ENCODE measurements at places on chromosomes 7 and 10.

- DNase-seq, result no peak
These were observed 7.1 kb downstream of the CPA5 start for GRCh38 chr7:130351791-130352090.

- no peak for DNase-seq
These were observed 281.4 kb upstream of the TAC1 start for GRCh38 chr7:97450516-97450915.

DNA sequence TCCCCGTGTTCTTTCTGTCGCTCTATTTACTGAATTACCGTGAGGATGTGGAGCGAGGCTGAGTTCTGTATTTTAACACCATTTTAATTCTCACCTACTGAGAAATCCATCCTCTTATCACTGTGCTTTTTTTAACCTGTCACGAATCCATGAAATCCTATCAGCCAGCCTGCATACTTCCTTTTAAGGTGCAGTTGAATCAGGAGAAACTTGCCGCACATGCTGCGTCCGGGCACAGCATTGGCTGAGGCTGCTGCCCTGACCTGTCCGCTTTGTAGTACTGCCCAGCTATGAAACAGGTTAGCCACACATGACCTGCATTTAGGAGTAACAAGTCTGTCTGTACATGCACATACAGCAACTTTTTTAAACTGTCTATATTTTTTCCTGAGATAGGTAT, 82.5 kb downstream of the EGFR start:
- DNase-seq, result no peak

GRCh38 chr10:77256346-77256745, 381.3 kb downstream of the KCNMA1 start:
- no peak for DNase-seq

DNA sequence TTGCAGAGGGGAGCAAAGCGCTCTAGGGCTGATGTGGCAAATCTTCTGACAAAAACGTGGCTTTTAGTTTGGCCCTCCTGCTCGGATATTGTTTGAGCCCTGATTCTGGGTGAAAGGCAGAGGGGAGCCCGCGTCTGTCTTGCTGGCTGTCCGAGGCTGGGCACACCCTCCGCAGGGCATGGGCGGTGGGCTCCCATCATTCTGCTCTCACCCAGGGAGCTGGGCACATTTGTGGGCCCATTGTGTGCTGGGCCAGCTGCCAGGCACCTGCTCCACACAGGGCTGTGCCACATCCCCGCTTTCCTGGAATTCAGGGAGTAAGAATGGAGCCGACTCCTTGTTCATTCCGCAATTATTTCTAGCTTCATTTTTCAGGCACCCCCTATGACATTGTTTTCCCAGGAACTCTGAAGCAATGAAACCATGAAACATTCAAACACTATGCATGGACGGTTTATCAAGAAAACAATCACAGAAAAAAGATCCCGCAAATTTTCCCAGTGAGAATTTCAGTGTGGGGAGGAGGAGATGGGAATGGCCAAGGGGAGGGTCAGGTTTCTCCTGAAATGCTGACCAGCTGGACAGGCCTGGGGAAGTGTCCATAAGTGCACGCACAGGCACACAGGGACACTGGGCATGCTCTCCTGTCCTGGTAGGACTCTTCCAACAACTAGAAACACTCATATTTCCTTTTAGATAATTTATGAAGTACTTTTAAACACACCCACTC, 341.1 kb downstream of the CXCL12 start:
- DNase-seq, result no peak

GRCh38 chr7:30053068-30053467, 24.9 kb downstream of the PLEKHA8 start:
- no peak for DNase-seq

DNA sequence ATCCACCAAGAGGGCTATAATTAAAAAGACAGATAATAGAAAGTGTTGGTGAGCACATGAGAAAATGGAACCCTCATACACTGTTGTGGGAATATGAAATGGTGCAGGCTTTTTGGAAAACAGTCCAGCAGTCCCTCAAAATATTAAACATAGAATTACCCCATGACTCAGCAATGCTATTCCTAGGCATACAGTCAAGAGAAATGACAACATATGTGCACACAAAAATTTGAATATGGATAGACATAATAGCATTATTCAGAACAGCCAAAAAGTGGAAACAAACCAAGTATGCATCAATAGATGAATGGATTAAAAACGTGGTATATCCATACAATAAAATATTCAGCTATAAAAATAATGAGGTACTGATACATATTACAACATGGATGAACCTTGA, 64.5 kb upstream of the GDF10 start:
- DNase-seq, result no peak

DNA sequence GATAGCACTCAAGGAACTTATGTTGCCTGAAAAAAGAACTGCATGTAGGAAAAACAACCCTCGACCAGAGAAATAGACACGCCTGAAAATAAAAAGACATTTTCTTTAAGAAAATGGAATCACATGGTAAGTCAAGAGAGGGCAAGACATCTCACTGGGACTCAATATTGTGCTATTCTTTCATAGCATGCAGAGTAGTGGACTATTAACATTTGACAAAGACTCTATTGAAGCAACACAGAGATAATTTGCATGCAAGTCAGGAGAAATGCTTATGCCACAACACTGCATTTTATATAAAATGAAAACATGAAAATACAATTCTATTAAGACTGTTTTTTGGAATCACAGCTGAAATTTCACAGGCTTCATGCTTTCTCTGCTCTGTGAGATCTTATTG, 77.9 kb upstream of the RHOBTB1 start:
- DNase-seq, result no peak

DNA sequence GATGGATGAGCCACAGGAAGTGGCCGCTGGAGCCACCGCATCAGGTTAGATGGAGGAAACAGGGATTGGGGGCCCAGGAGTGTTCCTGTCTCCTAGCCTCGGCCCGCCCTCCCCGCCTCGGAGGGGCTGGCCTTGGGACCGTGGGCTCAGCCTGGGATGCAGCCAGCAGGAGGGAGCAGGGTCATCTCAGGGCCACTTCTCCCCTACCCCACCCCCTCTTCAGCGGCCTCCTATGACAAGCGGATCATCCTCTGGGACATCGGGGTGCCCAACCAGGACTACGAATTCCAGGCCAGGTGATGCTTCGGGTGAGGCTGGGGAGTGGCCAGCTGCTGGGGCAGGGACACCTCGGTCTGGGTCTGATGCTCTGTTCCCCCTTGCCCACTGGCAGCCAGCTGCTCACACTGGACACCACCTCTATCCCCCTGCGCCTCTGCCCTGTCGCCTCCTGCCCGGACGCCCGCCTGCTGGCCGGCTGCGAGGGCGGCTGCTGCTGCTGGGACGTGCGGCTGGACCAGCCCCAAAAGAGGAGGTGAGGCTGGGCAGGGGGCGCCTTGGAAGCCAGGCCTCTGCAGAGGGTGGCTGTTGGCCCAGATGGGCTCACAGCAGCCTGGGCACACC, 4.7 kb downstream of the LRWD1 start:
- DNase-seq, result no peak

GRCh38 chr7:47536661-47537611, 45.0 kb downstream of the TNS3 start:
- DNase-seq, result no peak

- DNase-seq, result no peak
These were observed 166.6 kb downstream of the THSD7A start for GRCh38 chr7:11665357-11665756.

DNA sequence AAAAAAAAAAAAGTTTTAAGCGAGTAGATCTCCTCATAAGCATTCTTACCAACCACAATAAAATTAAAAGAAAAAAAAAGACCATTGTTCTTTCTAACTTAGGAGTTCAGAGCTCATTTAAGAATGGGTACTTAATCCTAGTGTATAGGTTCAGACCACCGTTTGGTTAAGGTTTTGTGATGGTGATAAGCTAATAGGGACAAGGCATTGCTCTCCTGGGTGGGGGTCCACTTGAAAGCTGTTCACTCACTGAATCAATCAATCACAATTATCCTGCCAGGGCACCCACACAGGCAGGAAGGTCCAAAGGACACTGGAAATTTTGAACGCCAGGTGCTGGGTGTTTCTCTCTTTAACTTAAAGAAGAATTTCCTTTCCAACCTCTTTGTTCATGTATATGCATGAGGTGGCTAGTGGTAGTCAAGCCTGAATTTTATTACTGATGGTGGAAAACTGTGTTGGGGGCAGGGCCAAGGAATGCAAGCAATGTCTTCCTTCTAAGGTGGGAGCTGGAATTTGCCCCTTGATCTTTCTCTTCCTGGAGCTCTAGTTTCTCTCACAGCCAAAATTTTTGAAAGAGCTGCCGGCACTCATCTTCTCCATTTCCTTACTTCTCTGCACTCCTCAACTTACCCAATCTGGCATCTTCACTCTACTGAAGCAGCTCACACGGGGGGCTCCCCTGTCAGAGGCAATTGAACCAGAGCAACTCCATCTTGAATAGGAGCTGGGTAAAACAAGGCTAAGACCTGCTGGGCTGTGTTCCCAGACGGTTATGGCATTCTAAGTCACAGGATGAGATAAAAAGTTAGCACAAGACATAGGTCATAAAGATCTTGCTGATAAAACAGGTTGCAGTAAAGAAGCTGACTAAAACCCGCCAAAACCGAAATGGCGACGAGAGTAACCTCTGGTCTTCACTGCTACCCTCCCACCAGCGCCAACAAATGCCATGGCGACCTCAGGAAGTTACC, 7.5 kb upstream of the FAM131B start:
- DNase-seq, result no peak

DNA sequence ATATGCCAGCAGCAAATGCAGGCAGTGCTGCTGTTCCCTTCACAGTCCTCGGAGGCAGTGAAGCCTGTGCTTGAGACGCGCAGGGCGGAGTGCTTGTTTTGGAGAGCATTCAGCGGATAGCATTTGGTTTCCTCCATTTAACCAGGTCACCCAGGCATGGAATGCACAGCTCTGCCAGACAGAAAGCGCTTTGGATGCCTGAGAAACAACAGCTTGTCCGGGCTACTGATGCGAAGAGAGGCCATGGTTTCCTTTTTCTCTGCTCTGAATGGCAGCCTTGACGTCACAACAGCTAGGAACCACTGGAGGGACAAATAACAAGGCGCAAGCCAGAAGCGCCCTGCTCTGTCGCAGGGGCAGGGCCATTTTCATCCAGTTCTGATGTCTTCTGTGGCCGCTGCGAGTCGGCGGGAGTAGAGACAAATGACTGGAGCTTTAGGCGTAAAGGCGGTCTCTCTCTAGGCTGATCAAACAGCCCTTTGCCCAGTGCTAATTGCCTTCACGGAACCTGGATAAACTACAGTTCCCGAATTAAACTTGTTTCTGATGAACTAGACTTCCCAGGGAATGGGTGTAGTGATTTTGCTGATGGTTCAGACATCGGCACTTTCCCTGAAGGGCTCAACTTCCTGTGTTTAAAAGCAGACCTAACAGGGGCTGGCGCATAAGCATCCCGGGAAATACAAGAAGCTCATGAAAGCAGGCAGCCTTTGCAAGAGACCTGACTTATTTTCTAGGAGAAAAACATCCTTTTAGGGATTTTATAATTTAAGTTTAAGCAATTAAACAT, 187.6 kb upstream of the KLF14 start:
- DNase-seq, result peak; percentile 77

- no peak for DNase-seq
These were observed 32.7 kb upstream of the KLHL7 start for GRCh38 chr7:23072922-23073321.

- no peak for DNase-seq
These were observed 182.6 kb downstream of the FZD1 start for GRCh38 chr7:91446819-91447218.

- no peak for DNase-seq
These were observed 93.2 kb upstream of the KIF5B start for GRCh38 chr10:32149252-32149955.

DNA sequence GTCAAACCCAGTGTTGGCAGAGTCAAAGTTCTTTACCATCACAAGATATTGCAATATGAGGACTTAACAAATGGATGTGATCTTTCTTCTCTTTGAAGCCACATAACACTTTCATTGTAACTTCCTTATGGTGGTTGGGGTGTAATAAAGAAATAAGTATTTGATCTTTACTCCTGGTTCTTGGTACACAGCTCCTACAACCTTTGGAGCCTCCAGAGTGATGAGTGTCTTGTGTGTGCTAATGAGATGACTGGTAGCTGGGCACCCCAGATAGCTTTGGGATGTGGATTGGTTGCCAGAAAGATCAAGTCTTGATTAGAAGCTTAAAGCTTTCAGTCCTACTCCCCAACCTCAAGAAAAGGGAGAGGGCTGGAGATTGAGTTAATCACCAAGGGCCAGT, 31.1 kb upstream of the YAE1 start:
- no peak for DNase-seq

GRCh38 chr7:5692845-5693278, 88.6 kb downstream of the RNF216 start:
- DNase-seq, result no peak

- no peak for DNase-seq
These were observed 650.9 kb upstream of the IGFBP3 start for GRCh38 chr7:46571996-46572395.

DNA sequence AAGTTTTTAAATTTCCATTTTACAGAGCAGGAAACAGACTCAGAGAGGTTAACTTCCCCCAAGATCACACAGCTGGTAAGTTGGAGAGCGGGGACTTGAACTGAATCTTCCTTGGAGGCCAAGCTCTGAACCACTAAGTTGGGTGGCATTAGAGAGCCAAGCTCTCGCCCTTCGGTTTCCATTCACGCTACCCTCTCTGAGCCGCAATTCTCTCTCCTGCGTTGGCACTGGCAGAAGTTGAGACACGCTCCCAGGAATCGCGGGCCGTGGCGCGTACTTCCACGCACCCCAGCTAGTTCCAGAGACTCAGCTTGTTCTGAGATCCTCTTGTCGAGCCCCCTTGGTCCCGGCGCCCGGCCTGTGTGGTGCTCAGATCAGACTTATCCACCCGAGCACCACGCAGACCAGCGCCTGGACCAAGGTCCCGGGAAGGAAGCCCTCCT, 29.3 kb upstream of the VAX1 start:
- DNase-seq, result no peak

DNA sequence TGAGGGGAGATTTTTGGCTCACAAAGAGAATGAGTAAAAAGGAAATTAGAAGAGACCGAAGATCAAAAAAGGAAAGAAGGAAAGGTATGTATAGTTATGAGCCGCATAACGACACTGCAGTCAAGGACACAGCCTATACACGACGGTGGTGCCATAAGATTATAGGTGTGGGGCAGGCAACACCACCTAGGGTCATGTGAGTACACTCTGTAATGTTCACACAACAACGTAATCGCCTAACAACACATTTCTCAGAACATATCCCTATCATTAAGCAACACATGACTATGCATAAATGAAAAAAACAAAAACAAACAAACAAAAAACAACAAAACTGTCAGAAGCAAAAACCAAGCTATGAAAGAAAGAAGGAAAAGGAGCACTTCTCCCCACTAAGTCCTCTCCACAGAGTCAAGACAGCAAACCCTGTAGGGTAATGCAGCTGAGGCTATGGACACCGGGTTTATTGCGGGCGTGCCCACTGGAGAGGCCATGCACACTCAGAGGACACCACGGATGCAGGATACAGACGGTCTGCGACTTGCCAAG, 45.1 kb downstream of the PIP4K2A start:
- DNase-seq, result no peak

- no peak for DNase-seq
These were observed 7.7 kb downstream of the DRGX start for GRCh38 chr10:49388161-49388560.

- DNase-seq, result no peak
These were observed 7.1 kb downstream of the ZNF736 start for GRCh38 chr7:64320547-64321513.
